ENCODE measurements at places on chromosomes 3 and 15.

GRCh38 chr3:140093742-140094141 lies 158.8 kb downstream of the CLSTN2 start:
- DNase-seq: peak; percentile 80

DNA sequence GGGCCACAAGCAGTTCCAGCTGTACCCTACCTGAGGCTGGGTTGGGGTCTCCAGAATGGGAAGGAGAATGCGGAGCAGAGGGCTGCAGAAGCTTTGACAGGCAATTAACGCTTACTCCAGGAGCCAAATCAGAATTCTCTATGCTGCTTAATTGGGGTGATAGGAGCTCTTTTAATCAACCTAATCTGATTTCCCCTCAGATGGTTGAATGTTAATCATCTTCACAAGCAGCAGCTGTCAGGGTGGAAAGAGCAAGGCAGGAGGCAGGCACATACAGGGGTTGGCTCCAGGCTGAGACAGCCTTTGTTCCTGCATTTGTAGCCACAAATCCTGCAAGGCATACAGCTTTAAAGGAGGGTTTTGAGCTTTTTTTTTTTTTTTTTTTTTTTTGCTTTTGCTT lies 2.6 kb downstream of the CILP start:
- DNase-seq: no peak

DNA sequence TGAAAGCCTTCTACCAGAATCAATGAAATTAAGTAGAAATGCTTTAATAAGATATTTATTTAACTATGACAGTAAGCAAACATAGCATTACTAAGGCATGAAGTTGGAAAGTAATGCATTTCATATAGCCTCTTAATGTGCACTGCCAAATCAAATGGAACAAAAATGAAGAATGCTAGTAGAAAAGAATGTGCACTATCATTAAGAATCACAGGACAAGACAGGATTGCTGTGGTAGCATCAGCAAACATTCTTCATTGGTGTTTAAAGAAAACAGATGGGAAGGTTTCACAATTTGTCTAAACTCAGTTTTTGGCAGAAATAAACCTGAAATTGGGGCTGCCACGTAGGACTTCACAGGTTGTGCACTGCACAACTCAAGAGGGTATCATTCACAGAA lies 168.9 kb downstream of the CNTN3 start:
- no peak for DNase-seq

- no peak for DNase-seq
These were observed 12.2 kb upstream of the RFC4 start for GRCh38 chr3:186818516-186818915.

DNA sequence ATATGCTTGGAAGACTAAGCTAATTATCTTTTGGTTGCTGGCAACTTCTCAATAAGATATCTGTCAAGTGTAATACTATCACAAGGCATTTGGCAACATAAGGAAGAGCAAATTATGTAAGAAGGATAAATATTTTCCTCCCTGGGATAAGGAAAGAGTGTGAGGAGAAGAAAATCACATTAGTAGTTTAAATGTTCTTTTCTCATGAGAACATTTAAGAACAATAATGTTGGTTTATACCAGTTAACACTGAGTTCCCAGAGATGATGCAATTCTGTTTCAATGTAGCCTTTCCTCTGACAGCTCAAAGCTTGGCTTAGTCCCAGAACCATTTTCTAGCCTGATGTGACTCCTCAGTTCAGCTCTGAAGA lies 66.1 kb upstream of the NPHP3 start:
- DNase-seq: peak; percentile 86

DNA sequence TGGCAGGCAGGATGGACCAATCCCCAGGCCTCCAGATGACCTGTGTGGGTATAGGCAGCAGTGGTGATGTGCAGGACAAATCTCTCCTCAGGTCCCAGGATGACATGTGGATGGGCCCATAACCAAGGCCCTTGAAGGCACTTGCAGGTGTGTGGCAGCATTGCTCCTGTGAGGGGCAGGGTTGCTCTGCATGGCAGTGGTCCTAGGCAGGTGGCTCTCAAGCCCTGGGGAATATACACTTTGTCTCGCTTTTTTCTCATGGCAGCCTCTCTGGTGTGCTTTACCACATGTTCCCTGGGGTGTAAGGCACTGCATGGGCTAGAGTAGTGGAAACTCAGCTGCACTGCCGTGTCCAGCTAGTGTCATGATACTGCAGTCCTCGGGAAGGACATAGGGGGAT lies 503.6 kb downstream of the UNC13C start:
- DNase-seq: no peak

DNA sequence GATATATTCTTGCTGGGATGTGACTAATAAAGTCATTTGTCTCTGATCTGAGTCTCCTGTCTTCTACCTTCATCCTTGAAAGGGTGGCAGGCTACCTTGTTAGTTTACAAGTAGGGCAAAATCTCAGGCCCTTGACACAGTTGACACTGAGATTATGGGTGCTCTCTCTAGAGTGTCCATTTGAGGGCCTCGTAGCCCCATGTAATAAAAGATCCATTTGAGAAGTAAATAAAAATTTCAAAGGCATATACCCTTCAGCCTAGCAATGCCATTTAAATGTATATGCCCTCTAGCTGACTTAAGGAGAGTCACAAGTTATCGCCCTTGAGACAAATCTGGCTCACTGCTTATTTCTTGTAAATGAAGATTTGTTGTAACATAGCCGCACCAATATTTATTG lies 98.6 kb downstream of the TCF12 start:
- DNase-seq: no peak

DNA sequence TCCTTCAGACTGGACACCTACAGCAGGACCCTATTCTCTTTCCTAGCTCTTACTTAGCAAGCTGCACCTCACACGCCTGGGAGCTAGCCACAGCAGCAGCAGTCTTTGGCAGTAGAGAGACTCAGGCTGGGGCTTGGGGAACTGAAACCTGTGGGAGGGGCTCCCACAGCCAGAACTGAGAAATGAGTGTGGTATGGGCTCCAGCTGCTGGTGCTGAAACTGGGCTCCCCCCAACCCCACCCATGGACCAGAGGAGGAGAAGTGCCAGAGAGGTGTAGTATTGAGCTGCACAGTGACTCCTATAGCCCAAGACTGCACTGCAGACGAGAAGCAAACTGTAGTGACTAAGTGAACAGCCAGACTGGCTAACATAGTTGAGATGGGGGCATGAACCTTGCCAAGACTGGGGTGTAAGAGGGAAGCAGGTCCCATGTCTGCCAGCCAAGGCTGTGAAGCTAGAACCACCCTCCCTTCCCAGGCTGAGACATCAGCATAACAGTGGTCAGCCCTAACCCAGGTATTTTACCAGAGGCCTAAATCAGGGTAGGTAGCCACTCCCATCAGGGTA lies 62.5 kb downstream of the MYO5A start:
- no peak for DNase-seq

- no peak for DNase-seq
These were observed 4.4 kb upstream of the VPS8 start for GRCh38 chr3:184807549-184807948.

DNA sequence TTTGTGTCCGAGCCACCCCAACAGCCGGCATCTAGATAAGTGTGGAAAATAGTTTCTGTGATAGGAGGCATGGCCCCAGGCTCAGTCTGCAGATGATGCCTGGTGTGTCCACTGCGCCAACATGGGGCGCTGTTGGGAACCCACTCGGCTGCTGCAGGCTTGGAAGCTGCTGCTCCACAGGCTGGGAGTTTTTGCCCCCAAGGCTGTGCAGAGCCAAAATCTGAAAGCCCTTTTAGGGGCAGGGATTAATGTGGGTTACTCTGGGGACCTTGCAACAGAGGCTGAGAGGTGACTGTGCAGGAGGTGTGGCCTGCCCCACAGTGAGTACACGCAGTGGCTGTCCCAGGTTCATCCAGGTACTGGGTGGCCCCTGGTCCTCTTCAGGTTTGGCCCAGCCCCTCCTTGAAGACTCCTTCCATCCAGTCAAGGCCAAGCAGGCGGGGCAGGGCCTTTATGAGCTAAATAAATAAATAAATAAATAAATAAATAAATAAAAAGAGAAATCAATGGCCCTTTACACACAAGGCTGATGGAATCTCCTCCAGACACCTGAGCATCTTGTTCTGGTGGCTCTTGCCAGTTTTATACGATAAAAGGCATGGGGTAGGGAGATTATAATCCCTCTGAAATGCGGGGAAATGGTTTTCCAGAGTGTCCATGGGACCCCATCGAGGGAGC lies 73.8 kb downstream of the AAGAB start:
- DNase-seq: no peak

- no peak for DNase-seq
These were observed 505.2 kb downstream of the SHQ1 start for GRCh38 chr3:72343078-72343477.

DNA sequence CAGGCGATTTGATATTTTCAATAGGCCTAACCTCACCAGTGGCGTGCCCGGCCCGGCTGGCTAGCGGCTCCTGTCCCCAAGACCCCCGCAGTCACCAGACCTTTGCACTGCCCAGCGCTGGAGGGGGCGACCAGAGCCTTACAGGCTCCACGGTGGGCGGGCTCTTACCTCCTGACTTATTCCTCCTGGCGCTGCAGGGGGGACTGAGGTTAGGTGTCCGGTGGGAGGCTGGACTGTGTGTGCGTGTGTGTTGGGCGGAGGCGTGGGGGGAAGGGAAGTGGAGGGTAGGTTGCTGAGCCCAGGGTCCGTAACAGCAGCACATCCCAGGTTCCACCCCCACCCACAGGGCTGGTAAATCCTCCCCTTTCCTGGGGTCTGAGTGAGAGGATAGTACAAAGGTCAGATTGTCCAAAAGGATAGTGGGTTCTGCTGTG lies 27.5 kb upstream of the THRB start:
- DNase-seq: no peak

- no peak for DNase-seq
These were observed 14.9 kb upstream of the STX19 start for GRCh38 chr3:94043285-94043684.

DNA sequence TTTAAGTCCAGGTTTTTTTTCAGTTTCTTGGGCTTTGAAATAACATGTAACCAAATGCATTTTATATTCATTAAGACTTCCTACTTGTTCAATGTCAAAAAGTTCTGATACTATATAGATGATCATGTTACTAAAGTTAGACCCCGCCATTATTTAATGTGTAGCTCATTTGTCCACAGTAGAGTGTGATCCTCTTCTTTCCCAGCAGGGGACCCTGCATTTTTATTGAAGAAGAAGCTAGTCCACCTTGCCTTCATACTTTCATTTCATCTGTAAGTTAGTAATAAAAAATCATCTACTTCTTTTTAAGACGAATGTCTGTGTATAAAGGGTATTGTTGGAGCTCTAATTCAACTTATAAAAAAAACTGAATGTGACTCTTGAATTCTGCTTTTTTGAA lies 404.6 kb downstream of the SI start:
- no peak for DNase-seq

GRCh38 chr15:51939216-51939615 lies 32.4 kb downstream of the LEO1 start:
- no peak for DNase-seq

GRCh38 chr3:86175051-86175536 lies 815.9 kb downstream of the VGLL3 start:
- DNase-seq: no peak

DNA sequence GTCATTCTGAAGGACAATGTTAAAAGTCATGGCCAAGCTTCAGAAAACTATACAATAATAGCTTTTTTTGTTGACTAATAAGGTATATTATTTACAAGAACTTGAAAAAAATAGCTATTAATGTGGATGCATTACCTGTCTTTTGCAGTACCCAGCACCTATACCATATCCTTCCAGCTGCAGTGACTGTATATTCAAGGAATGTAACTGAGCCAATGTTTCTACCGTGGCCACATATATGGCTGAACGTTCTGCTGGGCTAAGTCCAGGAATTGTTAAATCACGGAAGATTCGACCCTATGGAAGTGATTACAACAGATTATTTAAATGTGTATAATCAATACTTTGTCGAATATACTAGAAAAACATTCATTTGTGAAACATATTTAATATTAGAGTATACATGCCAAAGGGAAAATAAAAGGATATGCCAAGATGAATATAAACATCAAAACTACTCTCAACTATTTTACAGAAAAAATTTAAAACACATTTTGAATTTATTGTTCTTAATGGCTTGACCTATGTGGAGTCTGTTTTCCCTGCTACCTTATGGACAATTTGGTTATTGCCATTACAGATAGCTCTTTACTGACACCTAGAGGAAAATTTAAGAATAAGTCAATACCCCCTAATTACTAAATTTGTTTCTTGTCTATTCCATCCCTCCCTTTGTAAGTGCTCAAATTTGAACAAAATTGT lies 17.6 kb downstream of the ACAD11 start:
- peak; percentile 47 for DNase-seq

- no peak for DNase-seq
These were observed 167.0 kb downstream of the ATP10A start for GRCh38 chr15:25695875-25696760.

GRCh38 chr15:69958496-69959084 lies 139.1 kb downstream of the TLE3 start:
- DNase-seq: no peak

DNA sequence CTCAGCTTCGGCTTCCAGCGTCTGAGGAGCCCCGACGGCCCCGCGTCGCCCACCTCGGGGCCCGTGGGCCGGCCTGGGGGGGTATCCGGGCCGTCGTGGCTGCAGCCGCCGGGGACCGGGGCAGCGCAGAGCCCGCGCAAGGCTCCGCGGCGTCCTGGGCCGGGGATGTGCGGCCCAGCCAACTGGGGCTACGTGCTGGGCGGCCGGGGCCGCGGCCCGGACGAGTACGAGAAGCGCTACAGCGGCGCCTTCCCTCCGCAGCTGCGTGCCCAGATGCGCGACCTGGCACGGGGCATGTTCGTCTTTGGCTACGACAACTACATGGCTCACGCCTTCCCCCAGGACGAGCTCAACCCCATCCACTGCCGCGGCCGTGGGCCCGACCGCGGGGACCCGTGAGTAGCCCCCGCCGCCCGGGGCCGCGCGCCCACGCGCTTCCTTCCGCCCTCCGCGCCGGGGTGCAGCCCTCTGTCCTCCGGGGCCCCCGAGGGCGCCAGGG lies 462 bp downstream of the EDEM1 start:
- DNase-seq: no peak

DNA sequence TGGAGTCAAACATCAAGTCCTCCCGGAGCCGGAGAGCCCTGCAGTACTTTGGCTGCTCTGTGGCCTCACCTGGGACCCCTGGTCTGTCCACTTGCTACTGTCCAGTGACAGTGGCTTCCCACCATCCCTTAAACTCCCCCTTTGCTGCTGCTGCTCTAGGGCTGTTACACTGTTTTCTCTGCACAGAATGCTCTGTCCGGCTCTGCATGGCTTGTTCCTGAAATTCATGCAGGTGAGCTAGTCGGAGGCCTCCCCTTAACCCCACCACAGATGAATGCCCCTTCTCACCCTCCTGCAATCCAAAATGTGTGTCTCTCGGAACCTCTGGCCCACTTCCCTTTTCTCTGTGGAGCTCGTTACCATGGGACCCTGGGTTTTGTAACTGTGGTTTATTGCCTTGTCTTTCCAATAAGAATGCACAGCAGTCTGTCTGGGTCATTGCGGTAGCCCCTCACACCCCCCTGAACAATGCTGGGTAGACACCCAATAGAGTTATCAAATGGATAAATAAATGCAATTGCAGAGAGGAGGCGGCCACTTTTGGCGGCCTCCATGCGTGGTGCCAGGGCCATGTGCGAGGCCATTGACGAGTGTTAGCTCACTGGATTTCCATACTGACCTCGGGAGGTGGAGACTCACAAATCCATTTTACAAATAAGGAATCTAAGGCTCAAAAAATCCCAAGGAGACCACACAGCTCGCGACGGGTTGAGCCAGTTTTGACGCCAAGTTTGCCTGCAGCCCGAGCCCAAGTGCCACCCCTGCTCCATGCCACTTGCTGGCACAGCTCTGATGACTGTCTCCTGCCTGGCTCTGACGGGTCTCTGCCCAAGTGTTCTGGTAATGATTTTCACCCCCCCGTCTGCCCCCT lies 48.5 kb downstream of the RGMA start:
- DNase-seq: no peak

Data from forelimb muscle (tissue), 1 donor.